ENCODE measurements at places on chromosomes 11 and 22. TPM values are rescaled to one million over a fixed set of nuclear protein-coding genes. Genes with fewer than 3 reads are reported as not detected.
A peak's percentile ranks its signal among the peaks of the same experiment; 100 is the strongest.

The DDB1 gene
- 74.2 TPM for polyA plus RNA-seq

The GATD1 gene
- 63.2 TPM for polyA plus RNA-seq

The GRIK4 gene
- not detected for polyA plus RNA-seq

The HTATIP2 gene
- polyA plus RNA-seq = 86.0 TPM

The CCS gene
- 70.1 TPM for polyA plus RNA-seq

The BLID gene
- not detected for polyA plus RNA-seq

The TPBGL gene
- not detected for polyA plus RNA-seq

The CFAP300 gene
- 1.2 TPM for polyA plus RNA-seq

The TMEM86A gene
- polyA plus RNA-seq = 1.2 TPM

The CASP12 gene
- not detected for polyA plus RNA-seq

The LINC01488 gene
- not detected for polyA plus RNA-seq

The OTUB1 gene
- 74.2 TPM for polyA plus RNA-seq

The OR52I2 gene
- not detected for polyA plus RNA-seq

The BTG4 gene
- polyA plus RNA-seq = not detected

The LRRN4CL gene
- polyA plus RNA-seq = 1.8 TPM

DNA sequence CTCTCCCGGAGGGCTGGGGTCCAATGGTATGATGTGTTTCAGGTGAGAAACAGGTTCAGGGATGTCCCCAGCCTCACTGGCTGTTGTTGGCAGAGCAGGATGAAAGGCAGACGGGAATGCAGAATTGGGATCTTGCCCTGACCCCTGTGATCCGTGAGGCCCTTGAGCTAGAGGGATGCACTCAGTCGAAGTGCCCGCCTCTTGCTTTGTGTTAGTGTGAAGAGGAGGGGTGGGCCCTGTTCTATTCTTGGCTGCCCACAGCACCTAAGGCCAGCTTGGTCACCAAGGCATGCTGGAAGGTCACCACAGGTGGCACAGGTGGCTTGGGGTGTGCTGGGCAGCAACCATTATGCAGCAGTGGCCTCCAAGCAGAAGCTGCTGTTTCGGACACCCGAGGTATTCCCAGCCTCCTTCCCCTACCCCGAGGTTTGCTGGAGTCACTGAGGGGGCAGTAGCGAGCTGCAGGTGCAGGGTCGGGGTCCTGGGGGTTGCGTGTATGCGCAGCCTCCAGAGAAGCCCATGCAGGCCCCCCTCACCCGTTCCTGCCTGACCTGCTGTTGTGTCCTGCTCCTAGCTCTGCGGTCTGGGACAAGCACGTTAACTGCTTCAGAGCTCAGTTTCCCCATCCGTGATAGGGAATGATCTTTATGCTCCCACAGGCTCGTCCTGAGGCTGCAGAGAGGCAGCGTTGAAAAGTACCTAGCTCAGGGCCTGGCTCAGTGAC, 13.0 kb downstream of the LRP5 start:
- DNase-seq = no peak

GRCh38 chr11:2803186-2804091, 82.1 kb downstream of the CDKN1C start:
- DNase-seq = peak; percentile 24

DNA sequence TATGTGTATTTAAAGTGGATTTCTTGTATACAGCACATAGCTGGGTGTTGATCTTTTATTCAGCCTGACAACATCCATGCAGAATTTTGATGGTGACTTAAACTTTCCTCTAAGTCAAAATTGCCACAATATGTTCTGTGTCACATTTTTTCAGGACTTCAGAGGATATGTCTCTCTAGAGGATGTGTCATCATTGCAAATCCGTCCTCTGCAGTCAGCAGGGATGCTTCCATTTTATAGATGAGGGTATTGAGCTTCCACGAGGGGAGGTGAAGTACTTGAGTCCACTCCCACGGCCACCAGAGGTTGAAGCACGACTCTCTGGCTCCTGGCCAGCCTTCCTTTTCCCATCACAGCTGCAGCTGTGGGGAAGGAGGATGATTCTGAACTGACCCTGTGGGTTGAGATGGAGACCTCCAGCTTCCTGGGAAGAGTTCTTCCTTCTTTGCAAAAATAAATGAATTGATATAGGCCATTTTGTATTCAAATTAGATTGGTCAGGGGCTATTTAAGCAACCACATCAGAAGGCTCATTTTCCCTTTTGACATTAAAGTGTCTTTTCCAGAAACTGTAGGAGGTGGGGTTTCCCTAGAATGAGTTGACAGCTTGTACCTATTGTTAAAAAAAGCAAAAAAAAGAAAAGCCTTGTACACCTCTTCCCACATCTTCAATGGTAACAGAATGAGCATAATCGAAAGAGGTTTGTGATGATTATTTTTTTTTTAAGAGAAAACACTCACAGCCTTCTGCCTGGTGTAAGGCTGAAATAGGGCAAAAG, 55.2 kb upstream of the MYEOV start:
- DNase-seq = no peak

GRCh38 chr11:111099028-111099713, 146.4 kb upstream of the POU2AF2 start:
- DNase-seq = no peak

DNA sequence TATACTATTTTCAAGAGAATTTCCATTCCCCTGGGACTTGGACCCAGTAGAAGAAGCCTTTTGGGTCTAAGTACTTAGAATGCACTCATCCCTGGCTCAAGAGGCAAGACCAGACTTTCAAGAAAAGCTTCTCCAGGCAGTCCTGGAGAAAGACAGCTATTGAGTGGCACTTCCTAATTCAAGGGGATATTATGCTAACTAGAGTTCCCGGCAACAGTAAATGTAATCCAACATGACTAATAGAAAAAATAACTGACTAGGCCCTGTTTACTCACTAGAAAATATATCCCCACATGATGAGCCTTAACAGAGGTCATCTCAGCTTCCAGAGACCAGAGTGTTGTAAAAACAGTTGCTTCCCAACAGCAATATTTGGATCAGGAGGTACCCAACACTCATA, 47.2 kb upstream of the AKIP1 start:
- DNase-seq = no peak

- DNase-seq = no peak
Observed at GRCh38 chr22:35904336-35904692, 124.3 kb downstream of the RBFOX2 start.

DNA sequence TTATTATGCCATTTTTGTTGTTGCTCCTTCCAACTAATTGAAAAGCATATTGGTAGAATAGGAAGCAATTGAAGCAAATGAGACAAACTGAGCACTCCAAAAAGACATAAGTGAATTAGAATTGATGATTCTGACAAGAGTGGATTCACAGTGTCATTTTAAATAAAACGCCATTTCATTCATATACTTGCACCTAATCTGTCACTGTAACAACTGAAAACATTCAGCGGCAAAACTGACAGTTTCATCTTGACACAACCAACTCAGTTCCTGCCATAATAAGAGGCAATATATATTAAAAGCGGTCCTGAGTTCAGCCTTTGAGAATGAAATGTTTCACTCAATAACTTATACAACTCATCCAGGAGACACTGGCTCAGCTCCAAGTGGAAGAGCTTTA, 306.8 kb downstream of the CNTN5 start:
- no peak for DNase-seq

GRCh38 chr11:12871788-12872321, 137.3 kb upstream of the RASSF10 start:
- DNase-seq = no peak

DNA sequence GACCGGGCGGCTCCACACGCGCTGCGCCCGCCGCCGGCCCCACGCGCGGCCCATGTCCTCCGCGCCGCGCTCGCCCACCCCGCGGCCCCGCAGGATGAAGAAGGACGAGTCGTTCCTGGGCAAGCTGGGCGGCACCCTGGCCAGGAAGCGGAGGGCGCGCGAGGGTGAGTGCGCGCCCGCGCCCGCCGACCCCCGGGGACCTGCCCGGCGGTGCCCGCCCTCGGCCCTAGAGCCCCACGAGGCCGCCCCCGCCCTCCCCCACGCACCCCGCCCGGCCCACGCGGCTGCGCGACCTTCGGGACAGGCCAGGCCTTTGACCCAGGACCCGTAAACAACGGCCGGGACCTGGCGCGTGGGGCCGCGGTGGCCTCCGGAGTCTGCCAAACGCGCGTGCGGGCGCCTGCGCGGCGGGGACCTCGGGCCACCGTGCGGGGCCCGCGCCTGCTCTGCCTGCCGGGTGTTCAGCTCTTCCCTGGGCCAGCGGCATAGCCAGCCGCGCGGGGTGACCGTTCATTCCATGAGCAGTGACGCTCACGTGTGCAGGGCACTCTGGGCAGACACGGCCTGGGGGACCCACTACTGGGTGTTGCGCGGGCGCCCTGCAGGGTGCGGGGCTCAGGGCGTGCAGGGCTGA, at the start of gene PARVB:
Gene PARVB, plus strand, starts transcription at position 15 of the 634 bp plus-strand sequence. Its CDS starts 38 bp downstream, at position 53.
- peak; percentile 57 for DNase-seq

DNA sequence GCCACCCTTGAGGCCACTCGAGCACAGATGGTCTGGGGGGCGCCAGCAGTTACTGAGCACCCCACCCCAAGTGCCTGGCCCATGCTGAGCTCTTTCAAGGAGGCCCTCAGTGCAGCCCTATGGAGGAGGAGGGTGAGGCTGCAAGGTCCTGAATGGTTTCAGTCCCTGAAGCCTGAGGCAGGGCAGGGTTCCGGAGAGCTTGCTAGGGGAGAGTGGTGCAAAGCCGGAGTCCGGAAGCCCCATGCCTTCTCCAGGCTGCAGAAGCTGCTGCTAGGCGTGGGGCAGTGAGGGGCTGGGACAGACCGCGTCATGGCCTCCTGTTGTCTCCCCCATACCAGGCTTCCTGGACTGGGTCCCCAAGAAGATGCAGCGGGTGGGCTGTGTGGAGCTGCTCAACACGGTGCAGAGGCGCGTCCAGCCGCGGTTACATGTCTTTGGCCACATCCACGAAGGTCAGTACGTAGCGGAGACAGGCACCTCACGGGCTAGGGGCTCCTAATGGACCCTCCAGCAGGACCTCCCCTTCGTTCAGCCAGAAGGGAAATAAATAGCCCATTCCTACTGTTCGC, 90.6 kb downstream of the MPPED1 start:
- DNase-seq = no peak

GRCh38 chr11:90318651-90319050, 95.8 kb upstream of the CHORDC1 start:
- DNase-seq = no peak

DNA sequence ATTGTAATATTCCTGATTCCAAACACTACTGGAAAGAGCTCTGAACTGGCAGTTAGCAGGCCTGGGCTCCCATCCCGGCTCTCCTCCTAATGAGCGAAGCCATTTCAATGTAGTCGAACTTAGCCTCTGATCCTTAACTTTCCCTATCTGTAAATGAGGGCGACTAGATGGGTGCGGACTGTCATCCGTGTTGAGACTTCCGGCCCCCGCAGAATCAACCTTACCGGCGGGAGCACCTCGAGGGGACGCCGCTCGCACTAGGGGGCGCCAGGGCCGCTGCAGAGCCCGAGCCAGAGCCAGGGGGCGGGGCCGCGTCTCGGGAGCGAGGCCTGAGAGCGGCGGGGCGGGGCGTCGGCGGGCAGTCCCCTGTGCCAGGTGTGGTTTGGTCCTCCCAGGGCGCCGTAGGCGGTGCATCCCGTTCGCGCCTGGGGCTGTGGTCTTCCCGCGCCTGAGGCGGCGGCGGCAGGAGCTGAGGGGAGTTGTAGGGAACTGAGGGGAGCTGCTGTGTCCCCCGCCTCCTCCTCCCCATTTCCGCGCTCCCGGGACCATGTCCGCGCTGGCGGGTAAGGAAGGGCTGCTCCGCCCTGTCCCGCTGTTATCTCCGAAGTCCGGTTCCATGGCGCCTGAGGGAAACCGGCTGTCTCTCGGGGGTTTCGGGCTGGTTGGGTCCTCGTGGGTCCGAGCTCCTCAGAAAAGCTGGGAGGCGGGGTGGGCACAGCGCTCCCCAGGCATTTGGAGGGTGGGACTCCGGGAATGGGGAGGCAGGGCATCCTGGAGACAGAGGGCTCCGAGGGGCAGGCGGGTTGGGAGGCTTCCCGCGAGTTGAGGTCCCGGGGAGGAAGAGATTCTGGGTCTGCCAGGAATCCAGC, at the start of gene LIMK2:
Gene LIMK2, plus strand, starts transcription at position 437 of the 869 bp plus-strand sequence. Its CDS starts 111 bp downstream, at position 548.
- peak; percentile 98 for DNase-seq

- no peak for DNase-seq
Observed at GRCh38 chr11:36362902-36363301, 66.8 kb downstream of the PRR5L start.

GRCh38 chr11:113173126-113173525, 141.3 kb upstream of the TTC12 start:
- no peak for DNase-seq

DNA sequence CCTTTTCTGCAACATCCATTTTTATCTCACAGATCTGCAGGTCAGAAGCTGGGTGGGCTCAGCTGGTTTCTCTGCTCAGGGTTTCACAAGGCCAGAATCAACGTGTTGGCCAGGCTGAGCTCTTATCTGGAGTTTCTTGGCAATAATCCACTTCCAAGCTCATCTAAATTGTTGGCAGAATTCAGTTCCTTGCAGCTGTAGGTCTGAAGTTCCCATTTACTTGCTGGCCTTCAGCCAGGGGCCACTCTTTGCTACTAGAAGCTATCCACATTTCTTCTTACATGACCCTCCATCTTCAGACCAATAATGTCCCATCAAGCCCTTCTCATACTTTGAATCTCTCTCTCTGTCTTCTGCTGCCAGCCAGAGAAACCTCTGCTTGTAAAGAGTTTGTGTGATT, 103.5 kb downstream of the WNT11 start:
- peak; percentile 39 for DNase-seq

DNA sequence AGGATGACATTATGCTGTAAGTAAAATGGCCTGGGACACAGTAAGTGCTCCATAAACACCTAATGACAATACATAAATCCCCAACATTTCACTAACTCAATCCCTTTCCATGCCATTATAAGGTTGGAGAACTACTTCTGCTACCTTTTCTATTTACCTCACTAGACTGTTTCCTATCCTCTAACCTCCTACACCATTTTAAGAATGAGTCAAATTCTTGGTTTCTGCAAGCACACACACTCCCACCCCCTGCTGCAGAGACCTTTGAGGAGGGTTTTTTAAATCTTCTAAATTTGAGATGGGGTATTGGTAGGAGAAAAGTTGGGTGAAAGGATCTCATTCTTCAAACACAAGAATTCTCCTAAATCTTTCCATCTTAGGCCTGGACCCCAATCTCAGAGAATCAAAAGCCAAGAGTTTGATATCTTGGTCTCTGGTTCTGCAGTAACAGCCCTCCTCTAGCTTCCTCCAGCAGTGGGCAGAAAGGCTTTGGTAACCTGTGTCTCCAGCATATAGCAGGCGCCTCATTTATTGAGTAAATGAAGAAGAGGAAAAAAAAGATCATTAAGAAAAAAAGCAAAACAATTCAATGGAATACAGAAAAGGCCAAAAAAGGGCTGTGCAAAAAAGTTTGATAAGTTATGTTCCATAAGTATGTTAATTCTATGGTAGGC, 42.3 kb downstream of the SYTL2 start:
- DNase-seq = no peak

DNA sequence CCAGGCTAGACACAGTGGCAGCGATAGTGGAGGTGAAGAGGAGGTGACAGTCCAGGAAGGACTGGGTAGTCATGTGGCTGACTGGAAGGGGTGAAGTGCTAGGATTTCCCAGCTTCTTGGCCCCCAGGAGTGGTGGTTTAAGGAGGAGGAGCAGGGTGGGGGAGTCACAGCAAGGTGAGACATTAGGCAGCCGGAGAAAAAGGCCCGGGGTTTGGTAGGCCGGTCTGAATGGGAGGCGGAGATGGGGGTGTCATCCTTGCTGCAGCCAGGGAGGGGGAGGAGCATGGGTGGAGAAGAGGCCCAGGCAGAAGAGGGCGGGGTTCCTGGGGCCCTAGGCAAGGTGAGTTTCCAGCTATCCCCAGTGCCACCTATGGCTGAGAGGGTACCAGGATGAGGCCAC, 6.1 kb downstream of the SIPA1 start:
- DNase-seq = no peak

All from stomach (tissue), 19 donors.